ENCODE measurements at places on chromosomes 3 and 15.

DNA sequence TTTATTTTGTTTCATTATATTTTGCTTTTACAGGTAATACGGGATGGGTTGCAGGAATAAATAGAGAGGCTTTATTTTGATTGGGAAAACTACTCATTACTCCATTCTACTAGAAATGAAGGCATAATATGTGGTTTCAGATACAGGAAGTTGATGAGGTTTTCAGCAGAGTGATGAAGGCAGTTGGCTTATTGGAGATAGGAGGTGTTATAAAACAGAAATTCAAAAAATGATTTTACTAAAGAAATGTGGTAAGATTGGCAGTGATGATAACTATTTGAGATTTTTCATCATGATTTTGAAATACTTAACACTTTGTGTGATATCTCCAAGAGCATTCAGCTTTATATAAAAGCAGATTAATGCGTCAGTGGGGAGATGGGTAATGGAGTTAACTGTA lies 1445.7 kb upstream of the CADM2 start:
- no peak for DNase-seq

- no peak for DNase-seq
Observed at GRCh38 chr3:72008226-72008996, 223.5 kb upstream of the PROK2 start.

DNA sequence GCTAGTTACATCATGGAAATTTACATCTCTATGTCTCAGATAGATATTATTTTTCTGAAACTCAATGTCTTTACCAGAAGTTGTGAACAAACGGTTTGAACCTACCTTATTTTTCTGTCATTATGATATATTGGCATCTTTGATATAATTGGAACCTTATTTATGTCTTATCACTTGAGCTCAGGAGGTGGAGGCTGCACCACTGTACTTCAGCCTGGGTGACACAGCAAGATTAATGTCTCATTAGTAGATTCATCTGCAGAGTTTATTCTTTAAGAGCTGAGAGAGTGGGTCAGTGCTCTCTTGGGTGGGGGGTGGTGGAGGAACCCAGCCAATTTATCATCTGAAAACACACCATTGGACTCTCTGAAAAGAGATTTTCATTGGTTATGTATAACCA lies 21.4 kb downstream of the SCG3 start:
- DNase-seq: no peak

GRCh38 chr15:96296264-96296663 lies 34.2 kb upstream of the NR2F2 start:
- no peak for DNase-seq

DNA sequence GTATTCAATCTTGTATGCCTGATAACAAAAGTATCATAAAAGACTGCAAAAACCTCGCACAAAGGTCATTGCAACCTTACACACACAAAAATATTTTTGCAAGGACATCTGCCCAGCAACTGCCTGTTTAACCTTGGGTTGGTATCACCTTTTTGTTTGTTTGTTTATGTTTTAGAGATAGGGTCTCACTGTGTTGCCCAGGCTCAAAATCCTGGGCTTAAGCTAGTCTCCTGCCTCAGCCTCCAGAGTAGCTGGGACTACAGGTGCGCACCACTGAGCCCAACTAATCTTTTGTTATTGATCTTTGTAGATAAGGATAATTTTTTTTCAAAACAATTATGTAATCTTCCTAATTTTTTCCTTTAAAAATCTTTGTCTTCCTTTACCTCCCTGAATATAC lies 54.2 kb downstream of the SPTSSB start:
- no peak for DNase-seq

- no peak for DNase-seq
Observed at GRCh38 chr3:191753196-191753595, 292.2 kb downstream of the PYDC2 start.

DNA sequence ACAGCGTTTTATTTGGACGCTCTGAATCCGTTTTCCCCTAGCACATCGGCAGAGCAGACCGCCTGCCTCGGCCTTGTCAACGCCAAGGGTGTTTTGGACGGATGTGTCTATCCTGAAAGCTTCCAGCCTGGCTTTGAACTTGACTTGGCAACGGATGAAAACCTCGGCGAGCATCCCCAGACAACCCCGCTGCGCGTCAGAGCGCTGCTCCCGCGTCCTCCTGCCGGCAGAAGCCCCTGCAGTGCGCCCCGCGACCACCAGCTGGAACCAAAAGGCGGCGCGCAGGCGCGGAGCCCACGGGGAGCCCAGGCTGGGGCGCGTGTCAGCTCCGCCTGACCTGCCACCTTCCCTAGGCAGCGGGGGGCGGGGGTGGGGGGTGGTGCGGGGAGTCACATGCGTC lies 26.2 kb upstream of the ARL8B start:
- no peak for DNase-seq

DNA sequence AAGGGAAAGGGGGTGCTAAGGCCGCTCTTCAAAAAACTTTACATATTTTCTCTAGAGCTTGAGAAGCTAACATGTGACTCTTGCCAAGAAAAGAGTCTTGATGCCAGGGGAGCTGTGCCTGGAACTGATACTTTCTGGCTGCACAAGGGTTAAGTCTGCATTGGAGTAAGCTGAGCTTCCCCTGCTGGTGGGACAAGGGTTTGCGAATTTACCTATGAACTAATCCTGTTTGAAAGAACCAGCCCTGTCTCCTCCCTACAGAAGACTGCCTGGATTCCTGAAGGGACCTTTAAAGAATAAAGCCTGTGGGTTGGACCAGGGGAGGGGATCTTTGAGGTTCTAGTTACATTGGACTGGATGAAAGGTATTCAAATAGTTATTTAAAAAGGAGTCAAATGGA lies 58.3 kb upstream of the EPHA3 start:
- no peak for DNase-seq

DNA sequence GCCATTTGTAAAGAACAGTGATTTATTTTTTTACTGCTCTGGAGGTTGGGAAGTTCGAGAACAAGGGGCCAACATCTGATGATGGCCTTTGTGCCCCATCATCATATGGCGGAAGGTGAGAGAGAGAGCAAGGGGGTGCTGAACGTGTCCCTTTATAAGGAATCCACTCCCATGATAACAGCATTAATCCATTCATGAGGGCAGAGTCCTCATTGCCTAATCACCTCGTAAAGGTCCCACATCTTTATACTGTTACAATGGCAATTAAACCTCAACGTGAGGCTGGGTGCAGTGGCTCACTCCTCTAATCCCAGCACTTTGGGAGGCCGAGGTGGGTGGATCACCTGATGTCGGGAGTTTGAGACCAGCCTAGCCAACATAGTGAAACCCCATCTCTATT lies 8.3 kb downstream of the IL12A start:
- no peak for DNase-seq

DNA sequence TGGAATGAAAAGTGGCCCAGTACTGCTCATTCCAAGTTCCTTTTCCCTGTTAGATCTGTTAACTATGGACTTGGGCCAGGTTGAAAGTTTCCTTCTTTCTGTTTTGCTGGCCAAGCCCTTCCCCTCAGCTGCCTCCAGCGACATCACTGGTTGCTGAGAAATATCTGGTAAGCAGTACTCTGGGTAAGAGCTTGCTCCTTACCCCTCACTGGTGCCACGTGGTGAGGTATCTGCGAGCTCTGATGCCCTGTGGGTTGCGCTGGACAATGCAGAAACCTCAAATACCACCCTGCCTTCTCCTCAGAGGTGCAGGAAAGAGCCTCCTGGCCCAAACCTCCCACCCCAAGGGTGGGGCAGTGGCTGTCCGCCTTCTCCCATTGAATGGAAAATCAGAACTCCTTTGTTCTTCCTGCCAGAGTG lies 42.9 kb upstream of the APH1B start:
- DNase-seq: no peak

- no peak for DNase-seq
Observed at GRCh38 chr15:96551722-96552121, 221.2 kb downstream of the NR2F2 start.

DNA sequence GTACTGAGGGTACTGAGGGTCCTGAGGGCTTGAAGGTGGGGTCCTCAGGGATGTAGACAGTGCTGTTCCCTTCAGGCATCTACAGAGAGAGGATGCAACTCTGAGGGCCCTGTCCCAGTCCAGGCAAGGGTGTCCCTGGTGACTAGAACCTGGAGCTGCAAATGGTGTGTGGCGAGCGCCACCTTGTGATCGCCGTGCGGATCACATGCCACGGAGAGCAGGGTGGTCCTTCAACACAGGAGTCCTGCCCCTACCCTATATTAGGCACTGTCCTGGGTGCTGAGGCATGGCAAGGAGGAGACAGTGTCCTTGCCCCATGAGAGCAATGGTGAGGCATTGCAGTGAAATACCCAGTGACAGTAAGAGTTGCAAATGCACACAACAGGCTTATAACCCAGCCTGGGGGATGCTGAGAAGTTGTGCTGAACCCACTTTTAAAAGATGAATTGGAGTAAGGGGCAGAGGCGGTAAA lies 23.6 kb downstream of the RHCG start:
- no peak for DNase-seq

DNA sequence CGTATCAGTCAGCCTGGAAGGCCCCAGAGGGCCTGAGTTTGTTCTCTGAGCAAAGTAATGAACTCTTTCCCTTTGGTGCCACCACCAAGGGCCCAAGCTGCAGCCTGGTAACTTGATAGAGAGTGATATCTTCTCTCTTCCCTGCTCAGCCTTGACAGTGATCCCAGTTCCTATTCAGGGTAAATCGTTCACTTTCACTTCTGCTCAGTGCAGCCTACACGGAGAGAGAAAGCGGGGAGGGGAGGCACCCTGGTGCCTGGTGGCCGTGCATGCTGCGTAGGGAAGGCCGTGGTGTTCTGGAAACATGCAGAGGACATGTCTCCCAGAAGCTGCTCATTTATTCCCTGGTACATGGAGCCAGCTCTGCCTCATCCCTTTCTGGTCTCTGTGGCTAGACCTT lies 54.9 kb downstream of the KIF9 start:
- no peak for DNase-seq

DNA sequence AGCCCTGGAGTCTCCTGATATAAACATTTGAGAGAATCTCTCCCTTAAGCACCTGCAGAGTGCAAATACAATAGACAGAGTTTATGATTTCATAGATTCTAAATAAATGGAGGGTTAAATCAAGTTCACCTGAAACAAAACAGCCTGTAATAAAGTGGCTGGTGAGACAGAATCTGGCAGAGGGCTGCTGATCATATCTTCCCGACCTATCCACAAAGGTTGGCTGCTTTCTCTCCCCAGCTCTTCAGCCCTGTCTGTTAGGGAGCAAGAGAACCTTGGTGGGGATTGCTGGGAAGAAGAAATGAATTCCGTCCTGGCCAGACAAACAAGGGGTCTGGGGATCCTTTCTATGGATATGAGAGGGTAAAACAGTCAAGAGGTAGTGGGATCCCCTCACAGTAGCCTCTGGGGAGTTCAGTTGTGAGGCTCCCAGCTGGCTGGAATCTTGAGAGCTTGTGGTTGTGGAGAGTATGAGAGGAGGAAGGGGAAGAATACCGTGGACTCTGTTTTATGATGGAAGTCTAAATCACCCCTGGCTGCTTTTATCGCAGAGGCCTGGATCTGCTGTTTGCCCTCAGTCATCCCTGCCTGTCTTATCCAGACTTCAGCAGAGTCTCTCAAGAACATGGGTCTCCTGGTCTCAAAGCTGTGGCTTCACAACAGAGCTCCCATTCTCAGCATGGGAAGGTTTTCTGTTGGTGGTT lies 451.3 kb downstream of the NTRK3 start:
- DNase-seq: no peak

Data from activated T-cell treated with anti-CD3 and anti-CD28 coated beads for 1 hour (primary cell).